ENCODE measurements at places on chromosomes 6 and 20. TPM values are rescaled to one million over a fixed set of nuclear protein-coding genes. Genes with fewer than 3 reads are reported as not detected.

DNA sequence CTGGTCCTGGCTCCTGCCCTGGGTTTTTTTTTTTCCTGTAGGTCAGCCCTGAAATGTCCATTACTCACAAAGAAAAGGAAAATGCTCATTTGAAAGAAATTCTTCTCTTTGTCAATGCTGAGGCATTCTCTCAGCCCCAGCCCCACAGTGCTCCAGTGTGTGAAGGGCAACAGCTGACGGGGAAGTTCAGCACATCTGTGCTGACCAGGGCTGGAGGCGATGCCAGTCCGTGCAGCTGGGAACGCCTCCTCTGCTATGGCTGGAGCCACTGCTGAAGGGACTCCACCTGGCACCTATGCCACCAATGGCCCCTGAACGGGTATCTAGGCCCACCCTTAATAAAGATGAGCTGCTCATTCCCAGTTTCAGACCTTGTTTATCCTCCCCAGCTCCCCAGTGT lies 71.9 kb upstream of the SLCO4A1 start:
- DNase-seq, result no peak

DNA sequence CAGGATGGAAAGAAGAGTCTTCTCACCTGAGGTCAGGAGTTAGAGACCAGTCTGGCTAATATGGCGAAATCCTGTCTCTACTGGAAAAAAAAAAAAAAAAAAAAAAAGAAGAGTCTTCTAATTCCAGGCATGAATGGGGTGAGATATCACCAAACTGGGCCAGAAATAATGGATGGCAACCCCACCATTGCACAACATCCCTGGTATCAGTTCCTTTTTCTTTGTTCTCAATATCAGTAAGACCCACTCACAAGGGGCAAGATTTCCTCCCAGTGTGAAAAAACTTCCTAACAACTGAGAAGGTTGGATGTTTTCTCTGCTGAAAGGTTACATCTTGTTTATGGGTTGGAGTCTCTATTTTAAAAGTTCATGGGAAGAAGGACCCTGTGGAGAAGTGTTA lies 23.6 kb upstream of the NR2E1 start:
- no peak for DNase-seq

GRCh38 chr6:28474441-28475219 lies 31.3 kb upstream of the ZSCAN23 start:
- peak; percentile 72 for DNase-seq

DNA sequence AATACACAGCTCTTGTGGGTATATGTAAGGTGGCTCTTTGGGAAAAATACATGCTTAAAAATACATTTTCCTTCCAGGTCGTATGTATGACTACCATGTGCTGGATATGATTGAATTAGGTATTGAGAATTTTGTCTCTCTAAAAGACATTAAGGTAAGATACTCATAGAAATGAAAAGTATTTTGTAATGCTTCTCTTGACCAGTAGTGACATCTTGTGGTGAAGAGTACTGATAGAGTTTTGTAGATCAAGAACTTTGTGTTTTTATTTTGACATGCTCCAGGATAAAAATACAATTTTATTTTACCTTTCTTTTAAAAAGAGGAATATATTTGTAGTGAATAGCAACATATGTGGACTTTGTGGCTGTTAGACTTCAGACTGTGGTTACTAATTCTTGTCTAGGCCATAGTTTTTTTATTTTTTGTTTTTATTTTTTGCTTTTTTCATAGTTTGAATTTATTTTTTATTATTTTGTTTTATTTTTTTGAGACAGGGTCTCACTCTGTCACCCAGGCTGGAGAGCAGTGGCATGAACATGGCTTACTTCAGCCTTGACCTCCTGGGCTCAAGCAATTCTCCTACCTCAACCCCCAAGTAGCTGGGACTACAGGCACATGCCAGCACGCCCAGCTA lies 17.9 kb downstream of the RPF2 start:
- DNase-seq, result no peak

DNA sequence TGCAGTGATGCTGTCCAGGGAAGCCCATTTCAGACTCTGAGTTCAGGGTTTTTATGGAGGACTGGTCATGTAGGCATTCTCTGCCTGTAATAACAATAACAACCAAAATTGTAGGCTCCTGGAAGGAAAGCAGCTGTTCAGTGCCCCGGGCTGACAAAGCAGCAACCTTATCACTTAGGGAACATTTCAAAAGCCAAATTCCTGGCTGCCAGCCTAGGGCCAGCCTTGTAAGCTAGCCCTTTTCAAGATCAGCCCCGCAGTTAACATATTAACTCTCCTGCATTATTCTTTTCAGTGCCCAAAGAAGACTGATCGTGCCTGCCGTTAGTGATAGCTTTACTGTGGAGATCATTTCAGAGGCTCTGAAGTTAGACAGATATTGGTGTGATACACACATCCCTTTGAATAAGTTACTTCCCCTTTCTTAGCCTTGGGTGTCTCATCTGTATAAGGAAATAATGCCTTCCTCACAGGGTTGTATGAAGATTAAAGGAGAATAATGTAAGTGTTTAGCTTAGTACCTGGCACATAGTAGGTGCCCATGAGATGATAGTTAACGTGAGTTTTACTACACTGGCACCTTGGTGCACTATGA lies 44.1 kb downstream of the CTNNBL1 start:
- no peak for DNase-seq

DNA sequence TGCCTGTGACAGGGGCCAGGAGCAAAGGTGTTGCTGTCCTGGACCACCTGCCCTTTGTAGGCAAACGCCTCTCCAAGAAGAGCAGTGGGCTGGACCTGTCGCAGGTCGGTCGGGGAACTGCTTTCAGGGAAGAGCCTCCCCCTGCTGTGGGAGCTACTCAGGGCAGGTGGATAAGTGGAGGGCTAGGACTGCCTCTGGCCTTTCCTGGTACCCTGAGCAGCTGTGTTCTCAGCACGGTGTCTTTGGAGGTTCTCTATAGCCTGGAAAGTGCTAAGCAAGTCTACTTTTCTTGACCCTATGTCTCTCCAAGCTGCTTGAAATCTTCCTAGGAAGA lies 35.0 kb downstream of the BPIFB1 start:
- no peak for DNase-seq

GRCh38 chr20:38034961-38035360 lies 1.4 kb downstream of the RPRD1B start:
- no peak for DNase-seq

DNA sequence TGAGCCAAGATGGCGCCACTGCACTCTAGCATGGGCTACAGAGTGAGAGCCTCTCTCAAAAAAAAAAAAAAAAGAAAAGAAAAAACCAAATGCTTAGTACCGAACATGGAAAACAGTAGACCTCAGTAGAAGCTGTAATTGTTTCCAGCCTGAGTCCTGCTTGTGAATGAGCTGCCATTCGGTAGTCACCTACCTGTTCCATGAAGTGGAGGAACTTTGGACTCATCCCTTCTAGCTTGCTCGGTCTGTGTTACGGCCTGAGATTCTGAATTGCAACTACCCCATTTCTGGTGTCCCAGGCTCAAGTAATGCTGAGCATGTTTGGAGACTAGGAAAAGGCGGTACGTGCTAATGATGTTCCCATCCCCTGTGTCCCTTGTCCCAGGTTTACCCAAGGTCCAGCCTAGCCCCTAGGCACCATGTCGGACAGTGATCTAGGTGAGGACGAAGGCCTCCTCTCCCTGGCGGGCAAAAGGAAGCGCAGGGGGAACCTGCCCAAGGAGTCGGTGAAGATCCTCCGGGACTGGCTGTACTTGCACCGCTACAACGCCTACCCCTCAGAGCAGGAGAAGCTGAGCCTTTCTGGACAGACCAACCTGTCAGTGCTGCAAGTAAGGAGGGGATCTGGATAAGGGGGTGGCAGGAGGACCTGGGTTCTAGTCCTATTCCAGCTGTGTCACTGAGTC lies 5.1 kb downstream of the TGIF2 start:
- no peak for DNase-seq

DNA sequence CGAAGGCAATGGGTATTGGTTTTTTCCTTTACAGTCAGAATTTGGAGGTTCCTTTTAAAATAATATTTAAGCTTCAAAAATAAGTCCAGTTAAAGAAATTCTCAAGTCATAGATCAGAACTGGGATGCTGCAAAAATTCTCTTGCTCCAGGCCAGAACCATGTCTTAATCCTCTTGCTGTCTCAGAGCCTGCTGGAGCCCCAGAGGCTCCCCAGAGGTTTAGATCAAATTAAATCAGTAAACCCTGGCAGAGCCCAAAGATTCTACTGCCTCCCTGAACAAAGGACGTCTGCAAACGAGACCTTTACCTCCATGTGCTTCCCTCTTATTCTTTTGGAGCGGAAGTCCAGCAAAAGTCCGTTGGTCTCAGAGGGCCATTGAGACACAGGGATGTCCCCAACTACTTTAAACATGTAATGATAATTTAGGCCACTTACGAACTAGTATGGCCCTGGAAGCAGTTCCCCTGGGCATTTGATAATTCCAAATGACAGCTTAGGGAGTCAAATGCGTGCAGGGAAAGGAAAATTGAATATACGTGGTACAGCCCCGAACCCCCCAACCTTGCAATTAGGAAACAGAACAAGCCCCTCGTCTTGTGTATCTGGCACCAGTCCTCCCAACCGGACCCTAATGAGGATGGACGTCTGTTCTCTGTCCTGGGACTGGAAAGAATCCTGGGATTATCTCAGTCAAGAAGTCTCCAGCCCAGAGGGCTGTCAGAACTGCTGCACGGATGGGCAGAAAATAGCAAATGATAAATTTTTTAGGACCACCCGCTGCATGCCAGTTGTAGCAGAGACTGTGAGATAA lies 31.5 kb downstream of the SULF2 start:
- DNase-seq, result no peak

DNA sequence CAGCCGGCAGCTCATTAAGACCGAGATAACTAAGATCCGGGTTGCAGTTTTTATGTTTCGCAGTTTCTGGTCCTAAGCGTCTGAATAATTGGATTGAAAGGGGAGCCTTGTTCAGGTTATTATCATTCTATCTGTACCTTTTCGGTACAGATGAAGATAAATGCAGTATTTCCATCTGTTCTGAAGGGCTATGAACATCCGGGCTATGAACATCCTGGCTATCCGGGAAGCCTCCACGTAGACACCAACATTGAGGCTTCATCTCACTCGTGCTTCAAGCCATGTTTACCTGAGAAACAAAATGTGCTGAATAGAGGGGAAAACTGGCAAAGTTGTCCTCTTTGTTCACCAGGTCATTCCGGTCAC lies 399 bp upstream of the REPS1 start:
- no peak for DNase-seq

DNA sequence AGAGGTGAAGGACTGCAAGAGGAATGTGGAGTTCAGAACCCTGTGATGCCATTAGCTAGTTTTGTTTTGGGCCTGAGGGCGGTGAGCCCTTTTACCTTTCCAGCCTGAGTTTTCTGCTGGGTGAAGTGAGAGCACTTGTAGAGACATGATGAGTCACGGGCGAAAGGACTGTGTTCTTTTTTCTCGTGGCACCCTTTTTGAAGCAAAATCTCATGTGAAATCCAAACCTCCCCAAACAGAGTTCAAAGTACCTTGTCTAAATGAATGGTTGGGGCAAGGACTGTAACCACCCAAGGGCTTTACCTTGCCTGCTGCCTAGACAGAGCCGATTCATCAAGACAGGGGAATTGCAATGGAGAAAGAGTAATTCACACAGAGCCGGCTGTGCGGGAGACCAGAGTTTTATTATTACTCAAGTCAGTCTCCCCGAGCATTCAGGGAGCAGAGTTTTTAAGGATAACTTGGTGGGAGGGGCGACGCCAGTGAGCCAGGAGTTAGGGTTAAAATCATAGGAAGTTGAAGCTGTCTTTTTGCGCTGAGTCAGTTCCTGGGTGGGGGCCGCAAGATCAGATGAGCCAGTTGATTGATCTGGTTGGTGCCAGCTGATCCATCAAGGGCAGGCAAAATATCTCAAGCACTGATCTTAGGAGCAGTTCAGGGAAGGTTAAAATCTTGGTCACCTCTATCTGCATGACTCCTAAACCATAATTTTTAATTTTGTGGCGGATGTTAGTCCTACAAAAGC lies 25.8 kb downstream of the SAMD5 start:
- DNase-seq, result no peak

- DNase-seq, result no peak
Observed at GRCh38 chr6:15841937-15842726, 179.3 kb upstream of the DTNBP1 start.

GRCh38 chr6:30483677-30484279 lies 5.5 kb upstream of the HLA-E start:
- peak; percentile 67 for DNase-seq

LRRC73 gene
- total RNA-seq, result 0.12 TPM

FOXC1 gene
- 7.9 TPM for total RNA-seq

NR2E1 gene
- total RNA-seq, result not detected

PROKR2 gene
- not detected for total RNA-seq

LHFPL5 gene
- not detected for total RNA-seq

SLC52A3 gene
- not detected for total RNA-seq

LY6G6F gene
- not detected for total RNA-seq

SLC35F1 gene
- total RNA-seq, result not detected

METTL24 gene
- total RNA-seq, result not detected

SNAP91 gene
- not detected for total RNA-seq
